ENCODE measurements at places on chromosomes 1 and 21. TPM values are rescaled to one million over a fixed set of nuclear protein-coding genes. Genes with fewer than 3 reads are reported as not detected.

AMPD1 gene
- total RNA-seq: not detected

LORICRIN gene
- not detected for total RNA-seq

- ATAC-seq: no peak
Measured at GRCh38 chr1:31696242-31696641, 7.6 kb downstream of the COL16A1 start.

FCAMR gene
- not detected for total RNA-seq

- ATAC-seq: no peak
Measured at GRCh38 chr1:38735651-38736161, 123.9 kb downstream of the RRAGC start.

GRCh38 chr1:43383449-43383848, 6.2 kb downstream of the MED8 start:
- no peak for ATAC-seq

DNA sequence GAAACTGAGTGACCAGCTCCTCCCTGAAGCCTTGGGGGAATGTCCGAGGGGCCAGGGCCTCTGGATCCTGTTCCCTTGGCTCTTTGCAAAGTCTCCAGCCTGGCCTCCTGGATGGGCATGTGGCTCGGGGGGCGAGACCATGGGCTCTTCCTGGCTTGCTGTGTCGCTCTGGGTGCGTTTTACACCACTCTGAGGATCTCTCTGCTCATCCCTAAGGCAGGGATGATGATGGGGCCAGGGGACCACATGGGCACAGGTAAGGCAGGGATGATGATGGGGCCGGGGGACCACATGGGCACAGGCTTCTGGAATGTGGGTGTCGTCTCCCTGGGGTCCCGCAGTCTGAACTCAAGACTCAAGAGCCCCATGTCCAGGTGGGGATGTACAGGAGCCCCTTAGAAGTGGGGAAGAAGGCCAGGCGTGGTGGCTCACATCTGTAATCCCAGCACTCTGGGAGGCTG, 17.7 kb downstream of the TP73 start:
- ATAC-seq: no peak
